ENCODE measurements at places on chromosomes 2 and 18.

DNA sequence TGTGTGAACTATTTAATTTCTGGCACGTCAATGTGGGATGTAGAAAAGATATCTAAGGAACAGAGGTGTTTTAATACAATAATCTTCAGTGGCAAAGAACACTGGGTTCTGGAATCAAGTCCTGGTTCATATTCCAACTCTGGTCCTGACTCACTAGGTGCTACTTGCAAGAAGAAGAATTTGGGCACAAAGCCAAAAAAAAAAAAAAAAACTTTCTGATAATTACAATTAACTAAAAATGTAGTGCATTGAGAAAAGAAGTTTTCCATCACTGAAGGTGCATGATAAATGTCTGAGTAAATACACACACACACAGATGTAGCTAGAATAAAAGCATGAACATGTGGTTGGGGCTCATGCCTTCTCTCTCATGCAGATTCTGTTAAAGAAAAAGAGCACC, 424.4 kb upstream of the REG3G start:
- DNase-seq: no peak

GRCh38 chr18:21330122-21330701, 88.2 kb downstream of the GREB1L start:
- no peak for DNase-seq

DNA sequence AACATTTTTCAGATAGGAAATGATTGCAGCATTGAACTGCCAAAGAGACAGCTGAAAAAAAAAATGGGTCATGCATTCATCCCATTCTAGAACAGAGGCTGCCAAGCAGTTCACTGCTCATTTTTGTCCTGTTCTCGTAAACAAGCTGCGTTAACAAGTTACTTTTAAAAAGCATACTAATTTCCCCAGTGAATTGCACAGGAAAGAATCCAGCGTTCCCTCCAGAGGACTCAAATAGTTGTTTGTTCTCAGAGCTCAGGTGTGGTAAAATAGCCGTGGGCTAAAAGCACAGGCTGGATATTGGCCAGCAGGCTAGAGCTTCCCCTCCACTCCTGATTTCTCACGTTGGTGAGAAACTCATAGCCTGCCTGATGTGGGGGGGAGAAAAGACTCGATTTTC, 76.1 kb upstream of the AQP4 start:
- no peak for DNase-seq

DNA sequence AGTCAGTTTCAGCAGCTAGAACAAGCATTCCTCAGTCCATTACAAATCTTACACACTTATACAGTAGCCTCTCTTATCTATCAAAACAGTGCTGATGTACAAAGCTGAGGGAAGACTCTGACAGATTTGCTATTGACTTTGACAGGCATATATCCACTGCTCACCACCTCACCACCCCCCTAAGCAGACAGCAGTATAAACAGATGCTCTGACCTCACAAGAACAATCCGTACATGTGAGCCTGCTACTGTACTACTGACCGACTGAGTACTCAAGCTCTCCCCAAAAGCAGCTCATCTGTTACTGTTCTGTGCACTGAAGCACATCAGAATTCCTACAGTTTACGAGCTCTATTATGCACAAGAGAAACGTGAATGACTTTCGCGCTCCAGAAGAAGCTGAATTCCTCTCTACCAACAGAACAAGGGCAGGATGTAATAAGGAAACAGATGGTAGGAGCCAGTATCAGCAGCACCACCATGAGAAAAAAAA, 95.6 kb upstream of the PDE1A start:
- peak; percentile 48 for DNase-seq

- DNase-seq: no peak
These were observed 236.5 kb downstream of the ZNF804A start for GRCh38 chr2:184834699-184835397.

All from cerebellar nuclear complex (tissue), 1 donor.